ENCODE measurements at places on chromosomes 1 and 21.

- DNase-seq = no peak
Observed at GRCh38 chr1:221117548-221117951, 238.3 kb downstream of the HLX start.

DNA sequence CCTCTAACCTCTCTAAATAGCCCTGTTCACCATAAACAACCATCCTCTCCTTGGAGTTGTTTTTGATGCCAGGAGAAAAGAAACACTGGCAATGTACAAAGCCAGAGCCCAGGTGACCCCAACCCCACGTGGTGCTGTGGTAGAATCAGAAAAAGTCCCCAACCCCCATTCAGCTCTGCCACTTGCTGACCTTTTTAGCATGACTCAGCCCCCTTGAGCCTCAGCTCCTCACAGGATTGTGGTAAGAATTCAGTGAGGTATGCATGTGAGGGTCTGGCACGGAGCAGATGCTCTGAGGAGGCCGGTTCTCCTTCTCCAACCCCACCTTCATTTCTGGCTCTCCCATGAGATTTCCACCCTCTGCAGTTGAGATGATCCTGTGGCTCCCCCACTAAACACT lies 11.1 kb upstream of the CHI3L1 start:
- DNase-seq = no peak

GRCh38 chr1:66685265-66685664 lies 67.0 kb upstream of the DYNLT5 start:
- no peak for DNase-seq

DNA sequence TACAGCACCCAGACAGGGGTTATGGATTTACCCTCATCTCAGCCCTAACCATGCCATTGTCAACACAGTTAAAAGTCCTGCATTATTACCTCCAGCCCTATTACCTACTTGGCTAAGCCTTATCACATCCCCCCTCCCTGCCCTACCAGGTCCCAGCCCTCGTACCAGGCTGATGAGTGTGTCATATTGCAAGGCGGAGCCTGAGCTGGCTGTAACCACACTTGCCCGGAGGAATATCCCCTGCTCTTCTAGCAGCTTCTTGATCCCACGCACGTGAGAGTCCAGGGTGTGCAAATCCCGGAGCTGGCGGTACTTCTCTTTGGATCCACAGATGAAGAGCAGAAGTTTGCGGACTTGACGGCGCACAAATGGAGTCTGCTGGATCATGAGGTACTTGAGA lies 87.4 kb downstream of the UBR4 start:
- DNase-seq = no peak

GRCh38 chr1:185559684-185560331 lies 174.4 kb upstream of the HMCN1 start:
- DNase-seq = peak; percentile 28

DNA sequence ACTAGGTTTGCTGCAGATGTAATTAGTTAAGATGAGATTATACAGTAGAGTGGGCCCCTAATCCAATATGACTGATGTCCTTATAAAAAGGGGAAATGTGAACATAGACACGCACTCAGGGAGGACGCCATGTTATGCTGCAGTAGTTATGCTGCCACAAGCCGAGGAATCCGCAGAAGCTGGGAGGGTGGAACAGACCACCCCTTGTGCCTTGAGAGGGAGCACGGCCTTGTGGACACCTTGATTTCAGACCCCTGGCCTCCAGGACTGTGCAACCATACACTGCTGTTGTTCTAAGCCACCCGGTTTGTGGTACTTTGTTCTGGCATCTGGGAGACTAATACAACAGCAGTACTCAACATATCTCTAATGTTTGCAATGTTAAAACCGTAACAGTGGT lies 57.9 kb upstream of the HIVEP3 start:
- no peak for DNase-seq
